Erythroblast (primary cell): ENCODE measurements at places on chromosomes 13 and 19.

DNA sequence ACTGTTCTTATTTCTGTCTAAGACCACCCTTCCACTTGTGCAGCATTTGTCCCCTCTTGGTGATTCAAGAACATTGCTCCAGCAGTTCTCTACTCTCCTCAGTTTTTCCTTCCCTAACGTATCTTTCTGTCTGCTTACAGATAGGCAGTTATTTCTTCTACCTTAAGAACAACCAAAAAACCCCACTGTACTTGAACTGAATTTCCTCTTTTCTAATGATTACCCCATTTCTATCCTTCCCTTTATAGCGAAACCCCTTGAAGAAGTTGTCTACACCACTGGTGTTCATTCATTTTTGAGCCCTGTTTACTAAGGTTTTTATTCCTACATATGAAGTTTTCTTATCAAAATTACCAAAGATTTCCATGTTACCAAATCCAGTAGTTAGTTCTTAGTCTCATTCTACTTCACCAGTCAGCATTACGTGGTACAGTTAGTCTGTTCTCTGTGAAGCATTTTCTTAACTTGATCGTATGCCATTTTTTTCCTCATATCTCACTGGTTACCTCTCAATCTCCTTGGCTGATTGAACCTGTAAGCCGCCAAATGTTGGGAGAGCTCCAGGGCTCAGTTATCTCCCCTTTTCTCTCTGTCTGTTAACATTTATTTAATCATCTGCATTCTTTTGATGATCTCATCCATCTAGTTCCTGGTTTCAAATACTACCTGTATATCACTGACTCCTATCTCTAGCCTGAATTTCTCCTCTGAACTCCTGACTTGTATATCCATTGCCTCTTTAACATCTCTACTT is 9.0 kb downstream of the LSM14A start:
- no peak for DNase-seq

- peak; percentile 65 for DNase-seq
Measured at GRCh38 chr19:45079911-45080370, 881 bp downstream of the GEMIN7 start.

GRCh38 chr13:44068737-44069136 is 189.0 kb downstream of the LACC1 start:
- no peak for DNase-seq

DNA sequence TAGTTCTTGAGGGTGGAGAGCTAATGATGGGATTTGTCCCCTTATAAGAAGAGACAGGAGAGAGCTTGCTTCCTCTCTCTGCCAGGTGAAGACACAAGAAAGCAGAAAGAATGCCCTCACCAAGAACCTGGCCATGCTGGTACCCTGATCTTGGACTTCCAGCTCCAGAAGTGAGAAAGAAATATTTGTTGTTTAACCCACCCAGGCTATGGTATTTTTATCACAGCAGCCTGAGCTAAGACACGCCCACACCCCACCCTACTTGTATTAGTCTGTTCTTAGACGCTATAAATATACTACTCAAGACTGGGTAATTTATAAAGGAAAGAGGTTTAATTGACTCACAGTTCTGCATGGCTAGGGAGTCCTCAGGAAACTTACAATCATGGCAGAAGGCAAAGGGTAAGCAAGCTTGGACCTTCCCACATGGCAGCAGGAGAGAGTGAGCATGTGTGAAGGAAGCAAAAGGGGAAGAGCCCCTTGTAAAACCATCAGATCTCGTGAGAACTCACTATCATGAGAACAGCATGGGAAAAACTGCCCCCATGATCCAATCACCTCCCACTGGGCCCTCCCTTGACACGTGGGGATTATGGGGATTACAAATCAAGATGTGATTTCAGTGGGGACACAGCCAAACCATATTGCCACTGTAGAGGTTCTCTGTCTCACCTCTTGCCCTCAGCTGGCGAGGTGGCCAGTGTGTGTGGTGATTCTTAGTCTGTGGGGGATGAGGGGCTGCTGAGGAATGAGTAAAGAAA is 57.4 kb upstream of the RCBTB2 start:
- no peak for DNase-seq

GRCh38 chr19:53958823-53959757 is 3.6 kb upstream of the CACNG8 start:
- no peak for DNase-seq
